ENCODE measurements at places on chromosomes 4 and X.

DNA sequence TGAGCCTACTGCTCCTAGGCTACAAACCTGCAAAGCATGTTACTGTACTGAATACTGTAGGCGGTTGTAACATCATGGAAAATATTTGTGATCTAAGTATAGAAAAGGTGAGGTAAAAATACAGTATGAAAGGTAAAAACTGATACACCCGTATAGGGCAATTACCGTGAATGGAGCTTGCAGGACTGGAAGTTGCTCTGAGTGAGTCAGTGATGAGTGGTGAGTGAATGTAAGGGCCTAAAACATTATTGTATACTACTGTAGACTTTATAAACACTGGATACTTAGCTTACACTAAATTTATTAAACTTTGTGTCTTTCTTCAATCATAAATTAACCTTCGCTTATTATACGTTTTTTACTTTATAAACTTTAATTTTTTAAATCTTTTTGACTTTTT, 3.7 kb downstream of the KIF4A start:
- no peak for DNase-seq

DNA sequence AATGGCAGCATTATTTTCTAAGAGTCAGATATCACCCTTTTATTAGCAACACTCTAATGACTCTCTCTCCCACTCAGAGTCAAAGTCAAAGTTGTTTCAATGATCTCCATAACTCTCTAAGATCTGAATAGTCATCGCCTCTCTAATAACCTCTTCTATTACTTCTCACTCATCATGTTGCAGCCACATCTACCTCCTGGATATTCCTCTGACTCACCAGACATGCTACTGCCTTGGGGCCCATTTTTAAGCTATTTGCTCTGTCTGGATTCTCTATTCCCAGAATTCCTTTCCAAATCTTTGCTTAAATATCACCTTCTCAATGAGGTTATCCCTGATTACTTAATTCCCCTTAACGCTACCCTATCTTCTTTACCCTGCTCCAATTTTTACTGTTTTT, 391.8 kb upstream of the MAGEB16 start:
- no peak for DNase-seq

- DNase-seq, result no peak
Observed at GRCh38 chr4:15547392-15547791, 77.7 kb downstream of the CC2D2A start.

GRCh38 chrX:47497271-47497888, 14.4 kb upstream of the ZNF41 start:
- DNase-seq, result no peak

DNA sequence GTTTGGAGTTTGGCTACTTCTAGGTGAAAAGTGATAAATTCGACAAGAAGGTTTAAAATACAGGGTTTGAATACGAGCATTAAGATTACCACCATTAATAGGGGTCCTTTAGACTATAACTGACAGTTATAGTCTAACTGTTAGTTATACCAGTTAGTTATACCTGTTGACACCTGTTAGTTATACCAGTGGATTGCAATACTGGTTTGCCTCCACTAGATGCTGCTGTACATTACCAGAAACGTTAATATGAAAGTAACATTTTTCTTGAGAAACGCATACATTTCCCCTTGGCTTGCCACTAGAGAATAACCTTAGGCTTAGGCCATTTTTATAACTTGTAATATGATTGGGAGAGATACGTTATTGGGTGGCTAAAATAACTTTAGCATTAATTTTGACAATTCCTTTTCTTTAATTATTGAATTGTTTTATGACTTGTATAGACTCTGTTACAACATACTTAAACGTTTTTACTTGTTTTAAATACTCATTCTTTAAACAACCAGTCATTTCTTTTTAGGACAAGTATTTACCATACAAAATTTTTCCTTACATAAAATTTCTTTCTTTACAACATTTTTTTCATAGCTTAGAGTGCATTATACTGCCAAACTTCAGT, 911.2 kb downstream of the FSTL5 start:
- no peak for DNase-seq

DNA sequence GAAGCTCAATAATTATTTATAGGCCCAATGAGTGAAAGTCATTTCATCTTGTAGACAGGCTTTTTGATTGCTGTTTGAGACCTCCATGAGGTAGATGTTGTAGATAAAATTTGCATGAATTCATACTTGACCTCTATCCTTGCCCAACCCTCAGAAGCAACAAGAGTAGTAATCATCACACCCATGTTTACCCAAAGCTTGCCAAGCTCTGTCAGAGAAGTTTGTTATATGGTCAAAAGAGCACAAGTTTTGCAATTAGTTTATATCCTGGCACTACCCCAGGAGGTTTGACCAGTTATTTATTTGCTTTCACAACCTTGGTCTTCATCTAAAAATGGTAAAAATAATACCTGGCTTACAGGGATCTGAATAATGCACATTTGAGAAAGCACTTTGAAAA, 20.7 kb downstream of the ADH7 start:
- DNase-seq, result no peak

GRCh38 chr4:108635070-108635655, 14.8 kb downstream of the RPL34 start:
- no peak for DNase-seq

GRCh38 chr4:150569384-150569987, 12.5 kb upstream of the MAB21L2 start:
- DNase-seq, result no peak

DNA sequence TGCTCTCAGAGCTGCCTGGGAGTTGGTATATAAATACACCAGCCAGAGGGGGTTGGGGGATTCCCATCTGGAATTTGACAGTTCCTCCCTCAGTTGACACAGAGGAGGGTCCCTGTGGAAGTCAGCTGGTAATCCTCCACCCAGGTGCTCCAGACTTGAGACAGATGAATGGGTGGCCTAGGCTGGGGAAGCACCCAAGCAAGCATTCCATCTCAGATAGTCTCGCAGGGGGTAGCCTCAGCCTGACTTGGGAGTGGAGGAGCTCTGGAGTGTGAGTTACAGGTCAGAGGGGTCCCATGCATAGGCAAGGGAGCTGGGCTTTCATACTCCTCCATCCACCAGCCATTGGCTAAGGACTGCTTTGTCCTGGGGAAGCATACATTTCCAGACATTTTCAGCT, 229.3 kb upstream of the BCOR start:
- DNase-seq, result no peak

- DNase-seq, result no peak
Observed at GRCh38 chr4:145828802-145829485, 109.7 kb downstream of the ZNF827 start.

DNA sequence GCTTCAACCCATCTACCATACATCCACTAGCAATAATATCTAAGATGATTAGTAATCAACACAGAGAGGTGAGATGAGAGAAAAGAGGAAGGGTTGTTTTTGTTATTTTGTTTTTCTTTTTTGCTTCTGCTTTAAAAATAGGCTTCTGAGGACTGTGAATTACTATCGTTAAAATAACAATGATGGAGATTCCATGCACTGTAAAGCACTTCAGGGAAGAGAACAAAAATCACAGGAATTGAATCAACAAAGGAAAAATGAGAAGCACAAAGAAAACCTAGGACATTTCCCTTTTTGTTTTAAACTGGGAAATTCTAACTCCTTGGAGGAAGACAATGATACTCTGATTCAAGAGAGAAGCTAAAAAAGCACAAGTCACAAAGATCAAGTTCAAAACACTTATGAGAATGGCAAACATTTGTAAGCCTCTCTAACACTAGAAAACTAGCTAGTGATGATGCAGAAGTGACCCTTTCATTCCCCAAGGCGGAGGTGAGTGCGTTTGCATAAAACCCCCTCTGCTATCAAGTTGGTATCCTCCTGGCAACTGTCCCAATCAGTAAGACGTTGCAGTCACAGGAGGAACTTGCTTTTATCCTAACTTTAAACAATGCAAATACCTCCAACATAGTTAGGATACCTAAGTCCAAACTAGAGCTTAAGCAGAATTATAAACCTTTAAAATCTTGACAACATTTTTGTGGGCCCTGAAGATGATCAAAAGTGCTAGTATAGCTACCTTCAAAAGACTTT, 308.5 kb downstream of the CAMK2D start:
- no peak for DNase-seq
